Ammon's horn (tissue), 1 donor: ENCODE measurements at places on chromosomes 6 and 20.

- peak; percentile 25 for DNase-seq
Measured at GRCh38 chr20:3334156-3334943, 73.1 kb downstream of the DNAAF9 start.

DNA sequence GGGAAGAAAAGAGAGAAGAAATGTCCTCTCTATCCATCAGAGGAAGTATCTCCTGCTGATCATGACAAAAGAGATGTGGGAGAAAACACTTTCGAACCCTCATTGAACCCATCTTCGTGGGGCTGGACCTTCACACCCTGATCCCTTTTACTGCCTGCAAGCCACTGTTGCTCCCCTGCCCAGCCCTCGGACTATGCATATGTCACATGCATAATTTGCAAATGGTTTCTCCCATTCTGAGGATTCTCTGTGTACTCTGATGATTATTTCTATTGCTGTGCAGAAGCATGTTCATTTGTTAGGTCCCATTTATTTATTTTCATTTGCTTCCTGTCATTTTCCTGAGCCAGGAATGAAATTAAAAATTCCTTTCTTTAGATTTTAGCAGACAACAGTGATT is 64.7 kb downstream of the DNAAF9 start:
- DNase-seq, result no peak

GRCh38 chr20:25222461-25223178 is 25.3 kb upstream of the PYGB start:
- DNase-seq, result peak; percentile 1

DNA sequence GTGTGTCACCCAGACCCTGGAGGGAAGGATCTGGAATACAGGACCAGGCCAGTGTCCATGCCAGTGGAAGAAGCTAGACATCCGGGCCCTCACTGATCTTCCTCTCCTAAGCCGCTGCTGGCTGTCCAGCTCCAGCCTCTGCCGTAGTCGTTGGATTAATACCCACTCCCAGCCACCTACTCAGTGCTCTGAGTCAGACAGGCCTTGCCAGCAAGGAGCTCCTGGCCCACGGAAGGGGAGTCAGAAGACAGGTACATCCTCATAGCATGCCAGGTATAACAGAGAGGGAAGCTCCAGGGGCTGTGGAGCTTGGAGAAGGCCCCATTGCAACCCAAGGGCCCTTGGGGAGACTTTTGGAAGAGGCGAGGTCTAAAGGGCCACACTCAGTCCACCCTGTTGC is 49.0 kb downstream of the STK35 start:
- no peak for DNase-seq

- DNase-seq, result no peak
Measured at GRCh38 chr6:36978421-36979346, 7.3 kb downstream of the MTCH1 start.

GRCh38 chr20:4136078-4136966 is 121.0 kb upstream of the RNF24 start:
- DNase-seq, result no peak

DNA sequence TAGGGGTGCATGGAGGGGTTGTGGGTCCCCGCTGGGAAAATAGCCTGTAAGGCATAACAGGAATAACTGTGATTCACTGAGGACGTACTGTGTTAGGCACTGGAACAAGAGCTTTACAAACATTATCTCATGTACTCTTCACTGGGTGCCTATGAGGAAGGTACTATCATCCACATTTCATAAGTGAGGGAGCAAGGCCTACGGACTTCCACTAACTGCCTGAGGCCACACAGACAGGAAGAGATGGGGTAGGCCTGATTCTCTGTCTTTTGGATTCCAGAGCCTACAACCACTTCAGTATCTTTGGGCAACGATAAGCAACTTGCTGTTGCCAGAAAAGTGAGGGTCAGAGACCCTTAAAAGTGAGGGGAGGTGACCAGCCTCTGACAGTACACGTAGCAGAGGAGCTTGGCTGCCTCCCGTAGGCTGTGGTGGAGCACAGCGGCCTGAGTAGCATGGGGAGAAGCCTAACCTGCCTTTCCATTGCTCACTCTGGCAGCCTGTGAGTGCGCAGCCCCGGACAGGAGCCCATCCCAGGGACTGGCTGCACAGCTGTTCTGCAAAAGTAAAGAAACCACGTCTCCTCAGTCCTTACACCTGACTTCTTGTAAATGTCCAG is 30.4 kb downstream of the PSMB1 start:
- DNase-seq, result no peak

GRCh38 chr6:164897523-164898235 is 411.7 kb downstream of the C6orf118 start:
- no peak for DNase-seq

DNA sequence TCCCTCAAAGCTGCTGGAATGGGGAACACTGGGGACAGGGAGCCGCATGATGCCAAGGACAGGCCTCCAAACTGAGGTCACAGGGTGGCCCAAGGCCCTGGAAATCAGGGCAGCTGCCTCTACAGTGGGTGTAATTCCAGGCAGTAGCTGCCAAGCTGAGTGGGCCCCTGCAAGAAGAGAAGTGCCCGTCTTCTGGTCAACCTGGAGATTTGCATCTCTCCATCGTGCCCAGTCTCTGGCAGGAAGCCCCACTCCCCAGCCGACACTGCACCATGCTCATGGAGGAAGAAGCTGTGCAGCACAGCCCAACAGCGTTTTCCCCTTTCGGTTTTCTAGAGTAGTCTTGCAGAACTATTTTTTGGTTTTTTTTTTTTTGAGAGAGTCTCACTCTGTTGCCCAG is 2.2 kb upstream of the FAM209A start:
- no peak for DNase-seq
